HFF-Myc (cell line): ENCODE measurements at places on chromosomes 6 and 20.
A peak's percentile ranks its signal among the peaks of the same experiment; 100 is the strongest.

- DNase-seq: no peak
These were observed 115.6 kb upstream of the FAM83B start for GRCh38 chr6:54730767-54731630.

- DNase-seq: no peak
These were observed 52.7 kb upstream of the PTGIS start for GRCh38 chr20:49620364-49621240.

- no peak for DNase-seq
These were observed 22.7 kb upstream of the SCRT2 start for GRCh38 chr20:698276-698675.

DNA sequence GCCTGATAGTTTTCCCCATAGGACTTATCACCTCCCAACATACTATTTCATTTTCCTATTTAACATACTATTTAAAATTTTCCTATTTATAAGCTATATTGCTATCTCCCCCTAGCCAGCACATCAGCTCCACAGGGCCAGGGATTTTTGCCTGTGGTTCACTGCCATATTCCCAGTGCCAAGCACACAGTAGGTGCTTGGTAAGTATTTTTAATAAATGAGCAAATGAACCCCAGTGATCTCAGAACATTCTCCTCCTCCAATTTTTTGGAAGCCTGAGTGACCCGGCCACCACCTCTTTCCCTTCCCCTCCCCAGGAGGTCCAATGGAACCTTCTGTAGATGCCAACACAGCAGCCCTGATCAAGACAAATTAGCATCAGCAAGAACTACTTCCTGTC is 33.3 kb downstream of the NFATC2 start:
- DNase-seq: no peak

- DNase-seq: no peak
These were observed 57.2 kb upstream of the GGTLC1 start for GRCh38 chr20:24045621-24046318.

DNA sequence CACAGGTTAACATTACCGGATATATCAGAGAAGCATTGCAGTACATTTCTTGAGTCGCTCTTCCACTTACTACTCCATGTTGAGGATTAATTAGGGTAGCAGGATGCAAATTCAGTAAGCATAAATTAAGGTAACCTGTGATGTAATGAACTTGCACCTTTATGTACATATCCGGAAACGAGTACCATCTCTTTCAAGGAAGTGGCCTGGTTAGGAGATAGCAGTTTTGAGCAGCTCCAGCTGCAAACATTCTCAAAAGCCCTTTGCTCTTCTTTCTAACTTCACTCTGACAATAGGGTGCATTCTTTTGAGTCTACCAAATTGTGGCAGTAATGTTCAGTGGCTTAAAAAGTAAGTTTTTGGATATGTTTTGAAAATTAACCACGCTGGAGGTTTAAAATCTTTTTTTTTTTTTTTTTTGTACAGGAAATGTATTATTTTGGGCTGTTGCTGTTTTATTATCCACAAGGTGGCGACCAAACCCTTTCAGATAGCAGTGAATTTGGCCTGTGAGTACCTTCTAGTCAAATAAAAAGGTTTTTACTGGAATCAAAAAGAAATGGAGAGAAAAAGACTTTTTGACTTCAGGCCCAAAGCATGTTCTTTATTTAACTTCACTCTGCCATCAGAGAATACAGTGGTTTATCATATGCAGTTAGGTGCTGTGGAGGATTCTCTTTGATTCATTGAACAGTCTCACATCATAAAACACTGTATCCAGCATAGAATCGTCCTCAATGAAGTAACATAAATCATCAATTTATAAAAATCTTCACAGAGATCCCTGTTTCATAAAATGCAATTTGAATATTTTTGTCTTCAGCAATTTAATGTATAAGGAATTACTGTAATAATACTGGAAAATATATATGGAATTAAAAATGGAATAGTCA is 8.9 kb downstream of the FAM217B start:
- DNase-seq: peak; percentile 29

DNA sequence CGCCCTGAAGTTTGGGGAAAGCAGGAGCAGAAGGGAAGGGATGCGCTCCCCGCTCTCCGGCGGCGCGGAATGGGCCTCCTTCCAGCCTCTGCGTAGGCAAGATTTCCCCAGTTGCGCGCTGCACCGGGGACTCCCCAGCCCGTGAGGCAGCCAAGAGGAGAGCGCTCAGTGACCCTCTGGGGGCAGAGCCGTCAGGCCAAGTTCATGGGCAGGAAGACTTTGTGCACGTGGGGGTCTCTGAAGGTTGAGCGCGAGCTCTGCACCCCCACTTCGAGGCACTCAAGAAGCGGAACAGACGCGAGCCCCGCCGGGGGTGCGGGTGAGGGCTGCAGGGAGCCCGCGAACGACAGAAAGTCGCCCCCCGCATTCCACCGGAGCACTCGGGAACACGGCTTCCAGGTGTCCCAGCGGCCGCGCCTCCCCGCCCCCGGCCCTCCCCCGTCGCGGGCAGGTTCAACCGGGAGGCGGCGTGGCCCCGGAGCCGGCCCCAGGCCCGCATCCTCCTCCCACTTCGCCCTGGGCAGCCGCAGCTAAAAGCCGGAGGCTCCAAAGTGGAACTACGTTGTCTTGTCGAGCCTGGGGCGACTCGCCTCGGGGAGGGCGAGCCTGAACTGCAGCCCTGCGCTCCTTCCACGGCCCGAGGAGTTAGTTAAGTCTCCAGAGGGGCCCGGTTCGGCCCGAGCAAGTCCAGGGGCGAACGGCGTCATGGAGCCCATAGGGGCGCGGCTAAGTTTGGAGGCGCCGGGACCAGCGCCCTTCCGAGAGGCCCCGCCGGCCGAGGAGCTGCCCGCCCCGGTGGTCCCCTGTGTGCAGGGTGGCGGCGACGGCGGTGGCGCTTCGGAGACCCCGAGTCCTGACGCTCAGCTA is at the start of gene PPP1R3G:
Gene PPP1R3G, plus strand, starts transcription at position 561 of the 867 bp plus-strand sequence. Its CDS starts 145 bp downstream, at position 706.
- DNase-seq: no peak

DNA sequence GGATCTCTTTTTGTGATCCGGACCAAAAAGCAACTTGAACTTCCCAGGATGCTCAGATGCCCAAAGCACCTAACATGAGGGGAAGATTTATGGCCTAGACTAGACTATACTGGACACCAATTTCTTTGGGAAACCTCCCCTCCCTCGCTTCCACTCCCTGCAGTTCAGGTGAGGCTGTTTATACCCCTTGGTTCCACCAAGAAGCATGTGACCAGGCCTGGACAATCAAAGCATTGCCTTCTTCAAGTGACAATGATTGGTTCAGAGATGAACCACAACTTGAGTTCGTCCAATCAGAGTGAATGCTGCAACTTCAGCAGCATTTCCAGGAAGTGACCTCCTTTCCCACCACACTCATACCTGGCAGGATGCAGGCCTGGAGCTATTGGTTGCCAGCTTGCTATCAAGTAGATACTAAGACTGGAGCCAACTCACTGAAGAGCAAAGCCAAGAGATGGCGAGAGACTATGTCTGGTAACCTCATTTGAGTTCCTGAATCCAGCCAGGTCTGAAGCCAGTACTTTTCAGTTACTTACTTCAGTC is 45.6 kb upstream of the SLC9A8 start:
- DNase-seq: no peak

DNA sequence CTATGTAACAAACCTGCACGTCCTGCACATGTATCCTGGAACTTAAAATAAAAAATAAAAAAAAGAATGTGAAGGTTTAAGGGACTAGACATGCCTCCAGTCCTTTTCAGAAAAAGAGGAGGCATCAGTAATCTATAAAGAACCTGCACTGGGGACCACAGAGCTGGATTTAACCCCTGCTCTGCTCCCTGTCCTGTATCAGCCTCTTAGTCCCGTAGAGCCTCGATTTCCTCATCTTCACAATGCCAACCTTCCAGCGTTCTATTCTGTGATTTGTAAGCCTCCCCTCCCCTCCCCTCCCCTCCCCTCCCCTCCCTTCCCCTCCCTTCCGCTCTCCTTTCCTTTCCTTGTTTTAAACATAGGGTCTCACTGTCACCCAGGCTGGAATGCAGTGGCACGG is 31.1 kb upstream of the TMEM181 start:
- no peak for DNase-seq

GRCh38 chr20:8066662-8067061 is 47.1 kb upstream of the TMX4 start:
- no peak for DNase-seq

- no peak for DNase-seq
These were observed 47.1 kb downstream of the DST start for GRCh38 chr6:56595490-56596122.

DNA sequence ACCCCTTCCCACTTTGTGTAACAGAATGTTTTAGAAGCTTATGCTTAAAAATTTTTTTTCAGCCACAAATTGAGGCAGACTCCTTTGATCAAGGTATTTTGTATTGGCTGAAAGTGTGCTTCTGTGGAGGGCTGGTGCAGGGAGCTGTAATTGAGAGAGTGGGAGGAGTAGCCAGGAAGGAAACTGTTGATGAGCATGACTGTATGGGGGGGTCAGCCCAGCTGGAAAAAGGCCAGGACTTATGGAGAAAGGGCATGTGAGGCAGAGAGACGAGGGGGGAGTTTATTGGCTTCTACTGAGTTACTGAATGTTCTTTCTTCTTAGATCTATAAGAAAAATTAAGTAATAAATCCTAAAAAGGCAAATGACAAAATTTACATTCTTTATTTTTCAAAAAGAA is 13.4 kb downstream of the RFPL4B start:
- no peak for DNase-seq

- DNase-seq: no peak
These were observed 71.9 kb downstream of the PTPN1 start for GRCh38 chr20:50582092-50582491.

GRCh38 chr6:45587229-45588060 is 209.7 kb upstream of the SUPT3H start:
- DNase-seq: no peak

- DNase-seq: no peak
These were observed 476.3 kb downstream of the PRKN start for GRCh38 chr6:162251257-162251656.

DNA sequence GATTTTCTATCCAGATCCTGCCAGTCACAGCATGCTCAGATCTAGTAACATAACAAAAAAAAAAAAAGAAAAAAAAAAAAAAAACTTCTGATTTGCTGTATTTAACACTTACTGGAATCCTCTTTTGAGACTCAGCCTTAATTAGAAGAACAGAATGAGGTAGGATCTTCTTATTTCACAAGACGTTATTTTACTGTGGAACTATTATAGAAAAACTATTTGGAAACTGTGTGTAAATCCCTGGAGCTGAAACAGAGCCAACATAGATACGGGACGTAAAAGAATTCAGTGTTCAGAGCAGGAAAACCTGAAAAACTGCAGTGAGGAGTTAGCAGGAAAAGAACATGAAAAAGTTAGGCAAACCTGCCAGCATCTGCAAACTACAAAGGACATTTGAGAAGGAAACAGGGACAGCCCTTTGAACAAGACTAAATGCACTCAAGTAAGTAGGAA is 3.4 kb upstream of the ZNF217 start:
- no peak for DNase-seq

GRCh38 chr6:81735756-81736380 is 16.6 kb downstream of the TENT5A start:
- no peak for DNase-seq

GRCh38 chr6:36160147-36160760 is 29.9 kb downstream of the MAPK13 start:
- peak; percentile 21 for DNase-seq

GRCh38 chr6:41966214-41966920 is 24.8 kb upstream of the CCND3 start:
- no peak for DNase-seq

GRCh38 chr6:20589266-20589665 is 55.0 kb downstream of the CDKAL1 start:
- DNase-seq: no peak

GRCh38 chr20:39574061-39574460 is 611.9 kb downstream of the DHX35 start:
- DNase-seq: no peak

DNA sequence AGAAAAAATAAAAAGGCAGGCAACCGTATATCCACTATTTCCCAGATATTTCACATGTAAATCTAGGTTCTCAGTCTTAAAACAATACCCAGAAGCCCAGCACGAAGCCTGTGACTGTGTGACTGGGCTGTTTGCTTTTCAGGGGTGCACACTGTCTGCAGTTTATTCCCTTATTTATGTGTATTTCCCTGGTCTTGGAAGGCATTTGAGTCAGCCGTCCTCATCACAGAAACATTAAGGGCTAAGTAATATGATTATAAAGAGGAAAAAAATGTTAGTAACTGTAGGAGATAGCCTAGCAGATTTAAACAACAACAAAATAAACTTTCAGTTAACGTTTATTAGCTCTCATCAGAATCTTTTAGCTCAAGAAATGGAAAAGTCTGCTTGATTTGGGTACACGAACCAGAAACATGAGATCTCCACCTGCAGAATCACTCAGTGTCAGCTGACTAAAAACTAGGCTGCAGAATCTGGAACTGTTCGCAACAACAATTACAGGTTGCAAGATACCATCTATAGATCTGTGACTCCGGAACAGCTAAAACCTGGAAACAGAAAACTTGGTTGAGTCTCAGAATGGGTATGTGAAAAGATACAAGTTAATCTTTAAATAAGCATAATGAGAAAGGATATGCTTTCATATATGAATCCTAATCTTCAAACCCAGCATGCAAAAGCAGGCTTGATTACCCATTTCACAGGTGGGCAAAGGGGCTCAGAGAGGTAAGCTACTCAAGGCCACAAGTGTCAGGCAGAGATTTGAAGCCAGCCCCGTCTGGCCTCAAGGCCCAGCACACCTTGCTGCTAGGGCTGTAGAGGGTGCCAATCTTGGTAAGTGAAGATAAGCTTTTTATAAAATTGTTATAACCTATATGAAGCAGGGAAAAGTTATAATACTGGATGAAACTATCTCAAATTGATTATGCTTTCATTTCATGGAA is 21.1 kb downstream of the GCLC start:
- DNase-seq: no peak

DNA sequence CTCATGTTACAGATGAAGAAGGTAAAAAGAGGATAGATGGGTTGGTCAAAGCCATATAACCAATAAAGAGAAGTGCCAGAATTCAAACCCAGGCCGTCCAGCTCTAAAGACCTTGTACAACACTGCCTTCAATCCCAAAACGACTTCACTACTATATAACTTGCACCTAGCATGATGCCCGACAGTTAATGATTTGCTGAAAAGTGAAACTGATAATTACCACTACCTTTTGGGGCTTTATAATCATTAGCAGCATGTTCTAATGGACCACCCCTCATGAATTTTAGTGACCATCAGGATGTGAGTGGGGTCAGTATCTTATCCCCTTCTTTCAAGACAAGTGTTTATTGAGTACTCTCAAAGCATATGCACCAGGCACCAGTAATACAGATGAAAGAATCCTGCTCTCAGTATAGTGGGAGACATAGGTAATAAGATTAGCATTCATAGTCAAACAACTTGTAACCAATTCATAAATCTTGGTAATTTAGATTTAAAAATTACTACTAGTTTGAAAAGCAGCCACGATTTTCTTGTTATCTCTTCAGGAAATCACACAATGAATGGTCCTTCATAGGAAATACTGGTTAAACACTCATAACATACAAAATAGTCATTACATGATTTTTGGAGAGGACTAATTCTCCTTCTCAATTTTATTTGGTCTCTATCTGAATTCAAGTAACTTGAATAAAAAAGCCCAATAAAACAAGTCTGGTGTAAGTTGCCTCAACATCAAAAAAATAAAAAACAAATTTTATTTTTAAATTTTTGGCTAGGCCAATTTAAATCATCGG is 98.0 kb downstream of the EPB41L2 start:
- DNase-seq: no peak

- DNase-seq: no peak
These were observed 1.4 kb downstream of the STMN3 start for GRCh38 chr20:63651942-63652191.

GRCh38 chr6:96716221-96716620 is 121.1 kb downstream of the GPR63 start:
- no peak for DNase-seq
